ENCODE measurements at places on chromosomes 7 and 10.
A peak's percentile ranks its signal among the peaks of the same experiment; 100 is the strongest.

DNA sequence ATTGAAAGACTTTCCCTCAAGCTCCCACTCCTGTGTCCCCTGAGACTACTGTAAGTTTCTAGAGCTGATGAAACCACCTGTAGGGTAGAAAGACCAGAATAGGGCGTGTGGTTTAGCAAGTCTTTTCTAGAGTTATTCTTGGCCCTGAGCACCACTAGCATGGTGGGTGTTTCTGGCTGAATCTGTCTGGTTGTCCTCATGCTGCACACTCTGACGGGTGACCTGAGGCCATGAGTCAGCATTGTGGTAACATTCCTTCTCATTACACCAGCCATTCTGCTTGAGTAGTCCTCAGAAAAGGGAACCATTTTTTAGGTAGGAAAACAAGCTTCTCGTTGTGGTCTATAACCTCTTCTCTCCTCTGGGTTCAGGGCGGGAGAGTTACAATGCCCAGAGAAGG, 250.3 kb downstream of the SNX13 start:
- DNase-seq: peak; percentile 78

GRCh38 chr10:98380493-98381339, 34.3 kb downstream of the PYROXD2 start:
- peak; percentile 56 for DNase-seq

GRCh38 chr7:51878865-51879264, 562.3 kb upstream of the COBL start:
- no peak for DNase-seq

DNA sequence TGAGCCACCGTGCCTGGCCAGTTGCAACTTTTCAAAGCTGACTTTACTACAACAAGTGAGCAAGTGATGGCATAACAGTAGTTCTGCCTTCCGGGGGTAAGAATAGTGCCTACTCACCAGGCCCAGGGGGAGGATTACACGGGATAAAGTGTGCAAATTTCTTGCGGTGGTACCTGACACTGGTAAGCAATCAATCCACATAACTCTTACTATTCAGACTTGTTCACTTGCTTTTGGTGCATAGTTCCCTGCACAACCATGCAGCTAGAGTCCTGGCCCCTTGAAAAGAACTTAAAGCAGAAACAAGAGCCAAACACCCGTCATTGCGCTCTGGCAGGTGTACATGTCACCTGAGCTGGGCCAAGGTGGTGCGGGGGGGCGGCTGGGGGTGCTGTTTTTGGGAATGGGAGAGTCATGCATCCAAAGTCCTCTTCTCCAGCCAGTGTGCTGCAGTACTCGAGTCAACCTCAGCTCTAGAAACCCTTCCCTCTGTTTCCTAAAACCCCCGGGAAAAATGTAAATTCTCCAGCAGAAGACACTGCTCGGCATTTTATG, 5.4 kb upstream of the COBL start:
- no peak for DNase-seq

DNA sequence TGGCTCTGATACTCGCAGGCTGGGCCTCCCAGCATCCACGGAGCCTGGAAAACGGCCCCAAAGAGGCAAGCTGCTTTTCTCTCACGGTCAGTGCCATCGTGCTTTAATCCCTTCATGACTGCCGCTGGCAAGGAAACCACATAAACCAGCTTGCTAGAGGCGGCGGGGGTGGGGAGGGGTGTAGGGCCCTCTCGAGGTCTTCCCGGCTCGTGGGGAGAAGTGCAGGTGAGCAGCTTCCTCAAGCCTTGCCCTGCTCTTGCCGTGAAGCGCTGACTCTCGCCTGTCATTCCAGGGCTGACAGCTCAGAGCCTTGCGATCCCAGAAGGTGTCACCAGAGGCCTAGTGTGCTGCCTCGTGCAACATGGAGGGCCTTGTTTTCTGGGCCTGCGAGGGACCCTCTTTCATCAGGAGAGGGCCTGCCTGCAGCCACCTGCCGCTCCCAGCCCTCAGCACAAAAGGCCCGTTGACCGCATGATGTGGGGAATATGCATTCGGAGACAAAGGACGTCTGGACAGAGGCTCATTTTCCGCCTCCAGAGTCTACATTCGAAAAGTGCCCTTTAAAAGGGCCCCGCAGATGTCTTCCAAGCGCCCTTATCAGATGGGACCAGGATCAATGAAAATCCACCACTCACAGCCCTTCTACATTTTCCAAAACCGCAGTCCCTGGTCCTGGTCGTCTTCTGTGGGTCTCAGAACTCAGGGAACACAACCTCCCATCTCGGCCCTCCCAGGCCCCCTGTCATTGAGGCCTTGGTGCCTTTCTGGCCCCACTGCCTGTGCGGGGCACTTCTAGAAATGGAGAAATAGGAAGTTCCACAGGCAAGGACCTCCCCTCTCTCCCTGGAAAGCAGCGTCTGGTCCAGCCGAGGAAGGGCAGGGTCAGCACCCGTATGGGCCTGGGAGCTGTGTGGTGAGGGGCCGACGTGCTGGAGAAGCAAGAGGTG, 58.7 kb downstream of the ZRANB1 start:
- DNase-seq: peak; percentile 56

GRCh38 chr7:44189286-44189992, at the start of gene GCK:
Gene GCK (minus strand): TSS chr7:44189439. CDS start chr7:44188953, 486 bp downstream.
- DNase-seq: no peak

DNA sequence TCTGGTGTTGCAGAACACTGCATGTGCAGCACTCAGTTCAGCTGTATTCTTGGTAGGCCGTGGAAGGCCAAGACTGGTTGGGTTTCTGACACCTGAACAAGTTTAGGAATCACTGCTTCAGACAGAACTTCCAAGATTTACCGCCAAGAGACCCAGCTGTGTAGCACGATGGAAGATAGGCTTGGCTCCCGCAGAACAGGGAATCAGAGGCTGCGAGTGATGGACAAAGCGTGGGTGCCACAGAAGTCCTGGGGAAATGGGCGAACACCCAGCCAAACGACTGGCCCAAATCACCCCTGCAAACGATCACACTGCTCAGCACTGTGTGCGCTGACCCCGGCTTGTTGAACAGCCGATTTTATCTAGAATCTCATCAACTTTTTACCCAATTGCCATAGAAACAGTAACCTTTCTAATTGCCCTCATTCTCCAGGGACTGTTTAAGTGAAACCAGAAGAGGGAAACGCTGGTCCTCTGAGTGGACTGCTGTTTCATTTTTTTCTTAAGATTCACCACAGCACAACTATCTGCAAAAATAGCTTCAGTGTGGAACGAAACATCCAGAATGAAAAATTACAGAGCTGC, 17.9 kb downstream of the ZFAND2A start:
- DNase-seq: peak; percentile 29

DNA sequence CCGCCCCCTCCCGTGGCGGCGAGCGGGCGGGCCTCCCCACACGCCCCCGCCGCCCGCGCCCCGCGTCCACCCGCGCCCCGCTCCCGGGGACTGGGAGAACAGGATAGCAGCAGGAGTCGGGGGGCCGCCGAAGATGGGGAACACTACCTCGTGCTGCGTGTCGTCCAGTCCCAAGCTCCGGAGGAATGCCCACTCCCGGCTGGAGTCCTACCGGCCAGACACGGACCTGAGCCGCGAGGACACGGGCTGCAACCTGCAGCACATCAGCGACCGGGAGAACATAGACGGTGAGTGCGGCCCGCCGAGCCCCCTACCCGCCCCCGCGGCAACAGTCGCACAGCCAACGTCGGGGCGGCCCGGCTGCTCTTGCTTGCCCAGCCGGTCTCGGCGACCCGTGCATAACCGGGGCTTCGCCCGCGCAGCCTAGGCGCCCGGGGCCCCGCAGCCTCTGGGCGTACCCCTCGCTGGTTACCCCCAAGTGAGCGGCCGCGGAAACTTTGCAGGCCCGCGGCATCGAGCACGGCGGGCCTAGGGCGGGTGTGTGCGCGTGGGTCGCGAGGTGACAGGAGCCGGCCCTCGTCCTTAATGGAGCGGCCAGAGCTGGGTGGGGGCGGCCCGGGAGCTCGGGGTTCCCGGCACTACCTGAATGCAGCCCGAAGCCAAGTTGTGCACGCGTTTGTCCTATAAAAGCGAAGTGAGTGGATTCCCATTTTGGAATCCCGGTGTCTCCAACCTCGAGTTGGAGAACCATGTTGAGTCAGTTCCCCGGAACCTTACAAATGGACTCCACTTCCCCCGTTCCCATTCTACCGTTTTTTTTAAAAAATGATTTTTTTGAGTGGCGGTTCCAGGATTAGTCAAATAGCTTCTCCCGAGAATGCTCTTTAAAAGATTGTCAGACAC, 863 bp downstream of the CCNY start:
- DNase-seq: no peak

DNA sequence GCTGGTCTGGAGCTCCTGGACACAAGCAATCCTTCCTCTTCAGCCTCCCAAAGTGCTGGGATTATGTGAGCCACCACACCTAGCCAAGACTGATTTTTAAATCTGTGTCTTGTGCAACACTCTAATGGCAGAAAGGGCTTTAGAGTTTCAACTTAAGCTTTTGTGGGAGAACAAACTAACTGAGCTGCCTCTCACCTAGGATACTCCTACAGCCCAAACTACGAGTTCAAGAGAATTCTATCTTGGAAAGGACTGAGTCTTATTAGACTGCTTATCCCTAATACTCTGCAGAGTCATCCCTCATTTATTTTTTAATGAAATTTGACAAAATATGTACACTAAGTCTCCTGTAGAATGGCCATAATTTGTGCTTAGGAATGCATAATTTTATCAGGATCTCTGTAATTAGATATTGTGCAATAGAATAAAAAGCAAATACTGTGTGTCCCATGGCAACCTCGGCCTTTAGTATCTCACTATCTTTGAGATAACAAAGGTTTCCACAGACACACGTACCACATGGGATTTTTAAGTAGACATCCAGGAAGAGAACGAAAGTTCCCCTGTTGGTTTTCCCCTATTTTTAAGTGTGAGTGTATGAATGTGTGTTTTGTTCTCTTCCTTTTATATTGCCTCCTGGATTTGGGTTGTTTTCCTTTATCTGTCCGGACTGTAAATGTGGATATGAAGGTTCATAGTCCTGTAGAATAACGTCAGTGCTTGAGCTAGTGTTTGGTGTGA, 199.4 kb upstream of the TCF7L2 start:
- DNase-seq: no peak

- DNase-seq: no peak
These were observed 17.7 kb downstream of the GIMAP5 start for GRCh38 chr7:150754951-150755350.

GRCh38 chr7:1547777-1548437, 8.1 kb downstream of the TMEM184A start:
- no peak for DNase-seq

DNA sequence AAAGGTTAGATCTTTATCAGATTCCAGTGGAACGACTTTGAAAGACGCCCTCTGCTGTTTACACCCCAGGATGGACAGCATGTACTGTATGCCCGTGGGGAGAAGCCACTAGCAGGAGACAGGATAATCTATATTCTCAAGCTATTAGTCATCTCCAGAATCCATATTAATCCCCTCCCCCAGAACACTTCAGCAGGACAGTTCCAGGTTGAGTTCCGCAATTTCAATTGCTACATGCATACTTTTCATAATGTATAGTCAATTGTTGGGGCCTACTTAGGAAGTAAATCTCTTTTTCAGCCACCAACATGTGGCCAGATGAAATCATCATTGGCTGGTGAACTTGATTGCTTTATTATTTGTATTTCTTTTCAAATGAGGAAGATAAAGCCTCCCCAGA, 313.1 kb upstream of the SMIM30 start:
- DNase-seq: no peak

DNA sequence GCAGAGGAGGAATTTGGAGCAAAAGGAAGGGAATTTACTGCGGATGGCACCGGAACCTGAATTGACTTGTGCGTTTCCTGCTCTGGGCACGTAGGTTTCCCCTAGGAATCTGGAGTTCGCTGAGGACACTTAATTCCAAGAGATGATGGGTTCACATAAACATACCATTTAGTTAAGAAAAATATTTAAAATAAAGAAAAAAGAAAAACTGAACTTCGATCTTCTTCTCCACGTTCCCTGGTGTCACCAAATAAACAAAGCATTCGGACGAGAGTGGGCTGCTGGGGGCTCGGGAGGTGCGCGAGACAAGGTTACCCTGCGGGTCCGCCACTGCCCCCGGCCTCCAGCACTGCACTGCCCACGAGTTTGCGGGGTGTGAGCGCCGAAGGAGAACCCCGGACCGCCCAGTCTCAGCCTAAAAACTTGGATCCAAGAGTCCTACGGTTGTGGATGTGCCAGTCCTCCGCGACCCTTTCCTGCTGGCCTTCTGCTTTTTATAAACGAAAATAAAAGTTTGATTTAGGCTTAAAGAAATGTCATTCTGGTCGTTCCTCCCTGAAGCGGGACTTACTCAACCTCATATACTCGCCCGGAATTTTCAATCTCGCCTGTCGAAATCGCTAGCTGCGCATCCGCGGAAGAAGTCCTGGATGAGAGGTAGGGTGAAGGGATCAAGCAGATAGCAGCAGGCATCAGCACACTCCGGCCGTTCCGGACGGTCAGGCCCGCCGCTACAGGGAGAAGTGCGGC, 30.3 kb downstream of the SKIDA1 start:
- peak; percentile 22 for DNase-seq

DNA sequence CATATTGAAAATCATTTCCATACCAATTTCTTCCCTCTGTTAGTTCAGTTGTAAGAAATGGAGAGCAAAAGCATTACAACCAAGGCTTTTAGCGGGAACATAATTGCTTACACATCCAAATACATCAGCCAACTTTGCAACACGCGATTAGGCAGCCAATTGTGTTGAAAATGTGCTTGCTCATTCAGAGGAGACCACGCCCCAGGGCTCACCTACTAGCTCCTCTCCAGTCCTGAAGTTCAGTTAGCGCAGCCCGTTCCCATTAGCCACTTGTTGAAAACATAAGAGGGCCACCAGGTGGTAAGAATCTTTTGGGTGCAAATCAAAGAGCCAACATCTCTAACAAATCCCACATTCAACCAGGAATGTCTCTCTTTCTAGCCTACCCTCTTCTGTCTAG, 213.2 kb upstream of the MDFIC start:
- no peak for DNase-seq

- no peak for DNase-seq
These were observed 11.5 kb downstream of the LIPJ start for GRCh38 chr10:88598055-88598454.

GRCh38 chr10:124649214-124649613, 95.0 kb downstream of the FAM53B start:
- DNase-seq: peak; percentile 81

DNA sequence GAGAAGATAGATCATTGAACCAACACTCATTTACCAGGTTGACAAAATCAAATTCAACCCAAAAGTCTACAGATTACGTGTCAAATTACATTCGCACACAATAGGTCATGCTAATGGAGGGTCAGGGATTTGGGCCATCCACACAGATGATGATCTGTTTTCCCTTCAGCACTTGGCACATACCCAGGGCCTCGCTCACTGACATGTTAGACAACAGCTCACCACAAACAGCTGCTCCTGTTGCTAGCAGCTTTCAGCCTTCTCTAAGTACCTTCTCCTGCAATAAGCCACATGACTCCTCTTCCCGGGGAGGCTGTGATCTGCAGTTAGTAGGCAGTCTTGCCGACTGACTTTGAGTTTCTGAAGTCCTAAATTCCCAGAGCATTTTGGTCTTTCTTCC, 18.4 kb downstream of the NKX2-3 start:
- DNase-seq: peak; percentile 74

- DNase-seq: peak; percentile 74
These were observed 50.6 kb downstream of the PWWP2B start for GRCh38 chr10:132447446-132448247.
